ENCODE measurements at places on chromosomes 7 and 10.
A peak's percentile ranks its signal among the peaks of the same experiment; 100 is the strongest.

- no peak for DNase-seq
These were observed 102.1 kb upstream of the ZNF746 start for GRCh38 chr7:149599636-149600206.

- DNase-seq: no peak
These were observed 55.2 kb downstream of the PWWP2B start for GRCh38 chr10:132452216-132452650.

- DNase-seq: no peak
These were observed 565.0 kb downstream of the XPNPEP1 start for GRCh38 chr10:109358325-109358724.

DNA sequence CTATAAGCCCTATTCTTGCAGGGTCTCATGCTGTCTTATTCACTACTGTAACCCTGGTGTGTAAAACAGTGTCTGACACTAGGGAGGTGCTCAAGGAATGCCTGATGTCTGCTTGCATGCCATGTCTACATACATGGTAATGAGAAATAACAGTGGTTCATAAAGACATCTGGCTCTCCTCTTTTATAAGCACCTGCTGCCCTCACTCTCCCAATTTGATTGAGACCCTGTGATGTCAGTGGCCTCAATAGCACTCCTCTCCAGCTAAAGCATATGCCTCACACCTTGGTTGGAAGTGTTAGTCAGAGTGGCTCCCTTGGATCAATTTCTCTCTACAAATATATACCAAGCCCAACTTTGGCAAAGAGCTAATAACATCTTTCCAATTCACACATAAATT is 30.6 kb downstream of the ANK3 start:
- DNase-seq: no peak

- DNase-seq: no peak
These were observed 219.5 kb downstream of the CUX1 start for GRCh38 chr7:102036958-102037357.

DNA sequence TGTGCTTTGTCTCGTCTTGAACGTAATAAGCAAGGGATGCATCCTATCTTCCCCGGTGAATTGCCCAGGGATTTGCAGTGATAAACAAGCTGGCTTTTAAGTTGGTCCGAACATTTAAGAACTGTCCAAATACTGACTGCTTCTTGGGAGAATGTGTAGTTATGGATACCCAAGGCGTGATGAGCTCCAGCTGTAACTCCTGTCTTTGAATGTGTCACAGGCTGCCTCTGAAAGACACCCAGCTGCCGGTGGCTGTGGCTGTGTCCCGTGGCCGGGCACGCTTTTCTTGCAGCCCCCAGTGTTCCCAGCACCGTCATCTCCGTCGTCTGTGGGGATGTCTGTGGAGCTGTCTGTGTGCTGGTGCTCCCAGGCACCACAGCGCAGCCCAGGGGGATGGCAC is 118.1 kb downstream of the GLRX3 start:
- peak; percentile 18 for DNase-seq

- DNase-seq: no peak
These were observed 117.2 kb downstream of the CUX1 start for GRCh38 chr7:101934618-101935017.

DNA sequence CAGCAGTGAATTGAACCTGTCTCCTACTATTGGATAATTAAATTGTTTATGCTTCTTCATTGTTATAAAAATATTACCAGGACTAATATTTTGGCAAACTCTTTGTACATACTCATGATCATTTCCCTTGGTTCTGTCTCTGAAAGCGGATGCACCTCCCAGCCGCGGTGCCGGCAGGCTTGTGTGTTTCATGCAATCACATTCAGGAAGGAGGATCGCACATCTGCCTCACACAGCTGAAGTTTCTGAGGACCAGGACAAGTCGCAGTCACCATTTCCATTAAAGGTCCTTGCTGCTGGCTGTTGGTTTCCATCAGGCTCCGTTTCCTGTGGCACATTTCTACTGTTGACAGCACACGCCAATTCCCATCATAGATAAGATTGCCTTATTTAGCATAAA is 117.8 kb upstream of the SHH start:
- DNase-seq: no peak

Data from HFFc6 (cell line).